Activated gamma-delta T cell treated with Interleukin-2 at 50 U/mL for 16 hours (primary cell): ENCODE measurements at places on chromosomes 13 and 19.

DNA sequence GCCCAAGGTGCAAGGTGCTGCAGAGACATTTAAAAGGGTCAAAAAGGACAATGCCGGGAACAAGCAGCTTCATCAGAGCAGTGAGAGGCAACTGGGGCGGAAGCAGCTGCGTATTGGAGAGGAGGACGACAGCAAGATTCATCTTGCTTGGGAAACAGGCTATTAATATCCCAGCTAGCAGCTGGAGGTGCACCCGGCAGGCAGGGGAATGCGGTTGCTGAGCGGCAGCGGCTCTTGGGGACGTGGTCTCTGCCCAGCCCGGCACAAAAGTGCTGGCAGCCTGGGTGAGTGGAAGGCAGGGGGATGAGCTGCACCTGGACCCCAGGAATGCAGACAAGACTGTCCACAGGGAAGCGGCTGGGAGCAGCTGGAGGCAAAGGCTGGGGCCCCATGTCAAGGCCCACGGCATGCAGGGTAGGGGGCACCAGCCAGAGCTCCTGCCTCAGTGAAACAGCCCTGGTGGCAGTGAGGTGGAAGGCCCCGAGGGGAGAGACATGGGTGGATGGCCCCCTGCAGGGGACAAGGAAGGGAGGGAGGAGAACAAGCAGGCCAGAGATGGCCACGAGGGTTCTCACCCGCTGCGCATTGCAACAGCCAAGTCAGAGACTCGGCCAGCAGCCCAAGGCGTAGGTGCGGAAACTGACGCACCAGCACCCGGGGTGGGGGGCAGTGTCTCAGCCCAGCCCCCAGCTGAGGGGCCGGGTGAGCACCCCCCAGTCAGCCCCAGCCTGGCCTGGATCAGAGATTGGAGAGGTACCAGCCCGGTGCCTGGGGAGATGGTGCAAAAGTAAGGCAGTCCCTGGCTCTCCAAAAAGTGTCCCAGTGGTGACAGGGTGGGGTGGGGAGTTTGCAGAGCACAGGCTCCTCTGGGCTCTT lies 34.4 kb downstream of the PEPD start:
- DNase-seq = no peak

DNA sequence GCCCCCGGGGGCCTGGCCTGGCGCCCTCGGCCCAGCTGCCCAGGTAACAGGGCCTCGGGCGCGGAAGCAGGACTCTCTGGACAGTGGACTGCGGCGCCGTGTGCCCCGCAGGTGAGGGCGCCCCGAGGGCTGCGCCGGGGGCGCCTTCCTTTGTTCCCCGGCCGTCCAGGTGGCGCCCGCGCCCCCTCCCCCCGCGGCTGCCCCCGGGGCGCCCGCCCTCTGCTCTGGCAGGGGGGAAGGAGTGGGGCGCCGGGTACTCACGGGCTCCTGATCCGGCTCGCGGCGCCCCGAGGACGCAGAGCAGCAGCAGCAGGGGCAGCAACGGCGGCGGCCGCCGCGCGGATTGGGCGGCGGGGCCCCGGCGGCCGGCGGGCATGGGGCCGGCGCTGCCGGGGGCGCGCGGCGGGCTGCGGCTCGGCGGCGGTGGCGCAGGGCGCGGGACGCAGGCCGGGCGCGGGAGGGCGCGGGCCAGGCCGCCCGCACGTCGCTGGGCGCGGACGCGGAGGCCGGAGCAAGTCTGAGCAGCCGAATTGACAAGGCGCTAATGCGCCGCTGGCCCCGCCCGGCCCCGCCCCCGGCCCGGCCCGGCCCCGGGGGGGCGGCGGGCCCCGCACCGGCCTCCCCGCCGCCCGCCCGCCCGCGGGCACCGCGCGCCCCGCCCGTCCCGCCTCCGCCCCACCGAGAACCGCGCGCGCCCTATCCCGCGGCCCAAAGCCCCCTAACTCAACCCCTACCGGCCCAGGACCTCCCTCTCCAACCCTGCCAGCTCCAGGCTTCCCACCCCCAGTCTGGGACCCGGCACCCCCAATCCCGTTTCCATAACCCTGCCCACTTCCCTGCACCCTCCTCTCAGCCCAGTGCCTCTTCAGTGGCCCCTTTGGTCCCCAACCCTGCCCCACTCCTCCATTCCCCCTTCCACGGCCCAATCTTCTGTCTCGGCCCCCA lies at the start of gene CRLF1:
TSS of gene CRLF1 (minus strand) at position 519 of the 945 bp plus-strand sequence. CDS start at position 376, 143 bp downstream.
- no peak for DNase-seq

- no peak for DNase-seq
Measured at GRCh38 chr13:110330491-110331011, 23.5 kb downstream of the COL4A2 start.

GRCh38 chr13:40631605-40632004 lies 34.8 kb downstream of the FOXO1 start:
- DNase-seq = no peak

DNA sequence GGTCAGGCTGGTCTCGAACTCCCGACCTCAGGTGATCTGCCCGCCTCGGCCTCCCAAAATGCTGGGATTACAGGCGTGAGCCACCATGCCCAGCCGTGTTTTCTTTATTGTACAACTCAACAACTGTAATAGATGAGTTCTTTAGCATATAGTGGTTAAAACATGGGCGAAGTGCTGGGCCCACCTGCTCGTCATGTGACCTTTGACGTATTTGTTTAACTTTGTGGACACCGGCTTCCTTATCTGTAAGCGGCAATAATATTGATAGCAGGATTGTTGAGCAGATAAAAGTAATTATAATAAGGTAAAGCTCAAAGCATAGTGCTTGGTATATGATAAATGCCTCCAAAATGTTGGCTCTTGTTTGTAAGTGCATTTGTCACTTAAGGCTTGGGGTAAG lies 460.3 kb downstream of the KLF12 start:
- no peak for DNase-seq

DNA sequence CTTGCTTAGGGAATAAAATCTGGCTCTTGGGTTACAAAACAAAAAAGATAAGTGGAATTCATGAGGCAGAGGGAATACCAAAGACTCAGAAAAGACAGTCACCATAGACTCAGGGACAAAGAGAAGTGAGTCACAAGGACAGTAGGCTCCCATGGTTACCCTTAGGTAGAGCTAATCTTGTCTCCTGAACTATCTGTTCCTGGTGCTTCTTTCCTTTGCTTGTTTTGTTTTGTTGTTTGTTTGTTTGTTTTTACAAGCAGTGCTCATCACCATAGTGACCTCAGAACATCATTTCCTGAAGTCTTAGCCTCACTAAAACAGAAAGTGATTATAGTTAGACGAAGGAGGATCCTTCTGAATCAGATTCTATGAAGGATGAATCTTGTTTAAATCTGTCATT lies 142.3 kb upstream of the SOX21 start:
- no peak for DNase-seq

DNA sequence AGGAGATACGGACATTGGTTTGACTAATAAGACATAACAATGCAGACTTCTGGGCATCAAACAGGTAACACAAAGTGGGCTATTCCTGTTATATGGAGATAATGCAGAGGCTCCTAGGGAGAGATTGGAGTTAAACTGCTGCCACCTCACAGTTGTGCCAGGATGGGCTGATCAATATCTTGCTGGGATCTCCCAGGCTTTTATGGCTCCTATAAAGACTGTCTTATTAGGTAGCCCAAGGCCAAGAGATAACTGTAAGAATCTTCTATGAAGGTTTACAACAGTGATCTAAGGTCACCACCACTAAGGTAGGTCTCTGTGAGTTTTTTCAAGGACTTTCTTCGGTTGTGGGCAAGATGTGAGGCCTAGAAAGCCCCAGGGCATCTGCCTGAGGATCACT lies 345.8 kb downstream of the KLF5 start:
- DNase-seq = no peak

- DNase-seq = no peak
Measured at GRCh38 chr19:36685835-36686234, 1.6 kb upstream of the ZNF567 start.

- DNase-seq = peak; percentile 22
Measured at GRCh38 chr19:12092065-12092867, 27.7 kb downstream of the ZNF844 start.

- DNase-seq = no peak
Measured at GRCh38 chr13:29137016-29137415, 316.9 kb downstream of the MTUS2 start.

DNA sequence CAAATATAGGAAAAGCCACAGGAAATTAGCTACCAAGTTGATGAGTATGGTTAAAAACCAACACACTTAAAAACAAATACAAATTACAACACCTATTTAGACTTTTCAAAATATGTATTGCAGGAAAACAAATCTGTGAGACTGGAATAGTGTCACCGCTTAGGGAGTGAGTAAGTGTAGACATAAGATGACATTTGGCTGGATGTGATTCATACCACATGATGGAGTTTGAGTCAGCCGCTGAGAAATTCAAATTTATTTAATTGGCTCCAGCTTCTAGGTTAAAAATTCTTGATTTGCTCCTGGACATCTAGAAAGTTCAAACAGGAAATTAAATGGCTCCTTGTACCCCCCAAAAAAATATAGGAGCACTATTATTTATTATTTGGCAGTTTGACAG lies 531.7 kb downstream of the SLITRK1 start:
- DNase-seq = no peak

GRCh38 chr19:51710163-51710562 lies 13.6 kb downstream of the HAS1 start:
- DNase-seq = no peak

- no peak for DNase-seq
Measured at GRCh38 chr19:41796901-41797300, 514 bp downstream of the CEACAM3 start.

DNA sequence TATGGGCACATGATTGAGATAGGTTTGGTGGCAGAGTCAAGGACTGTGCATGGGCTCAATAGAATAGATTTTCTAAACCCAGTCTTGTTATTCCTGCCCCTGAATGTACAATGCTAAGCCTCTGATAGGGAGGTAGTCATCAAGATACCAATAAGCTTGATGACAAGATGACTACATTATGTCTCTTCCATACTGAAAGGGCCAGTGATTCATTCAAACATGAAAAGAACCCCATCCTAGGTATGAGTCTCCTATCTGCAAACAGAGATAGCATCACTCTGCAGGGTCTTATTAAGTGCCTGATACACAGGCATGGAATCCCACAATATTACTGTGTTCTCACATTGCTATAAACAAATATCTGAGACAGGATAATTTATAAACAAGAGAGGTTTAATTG lies 40.3 kb upstream of the UFM1 start:
- DNase-seq = no peak

GRCh38 chr13:23822252-23822824 lies 66.9 kb downstream of the MIPEP start:
- DNase-seq = no peak

DNA sequence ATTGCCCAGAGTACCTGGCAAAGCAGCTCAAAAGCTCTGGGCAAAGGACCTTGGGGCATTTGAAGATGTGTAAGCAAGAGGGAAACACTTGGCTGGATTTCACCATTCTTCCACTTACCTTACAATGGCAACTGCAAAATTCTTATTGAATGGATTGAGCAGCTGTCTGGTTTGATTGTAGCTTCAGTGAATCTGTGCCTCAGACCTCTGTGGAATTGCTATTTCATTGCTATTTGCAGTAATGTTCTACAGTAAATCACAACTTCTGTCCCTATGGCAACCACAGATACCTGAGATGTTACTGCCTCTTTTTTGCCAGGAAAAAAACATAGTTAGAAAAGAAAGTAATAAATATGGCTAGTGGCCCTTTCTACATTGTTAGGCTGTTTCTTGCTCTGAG lies 519.5 kb downstream of the SUCLA2 start:
- DNase-seq = no peak

GRCh38 chr13:35961002-35961401 lies 170.2 kb downstream of the DCLK1 start:
- no peak for DNase-seq

GRCh38 chr19:17658240-17658639 lies 29.9 kb downstream of the UNC13A start:
- no peak for DNase-seq

GRCh38 chr13:32585550-32586079 lies 637 bp upstream of the PDS5B start:
- peak; percentile 6 for DNase-seq

- DNase-seq = no peak
Measured at GRCh38 chr19:45938733-45939319, 24.2 kb upstream of the NANOS2 start.

GRCh38 chr19:45305421-45305820 lies 17.3 kb downstream of the CKM start:
- no peak for DNase-seq

DNA sequence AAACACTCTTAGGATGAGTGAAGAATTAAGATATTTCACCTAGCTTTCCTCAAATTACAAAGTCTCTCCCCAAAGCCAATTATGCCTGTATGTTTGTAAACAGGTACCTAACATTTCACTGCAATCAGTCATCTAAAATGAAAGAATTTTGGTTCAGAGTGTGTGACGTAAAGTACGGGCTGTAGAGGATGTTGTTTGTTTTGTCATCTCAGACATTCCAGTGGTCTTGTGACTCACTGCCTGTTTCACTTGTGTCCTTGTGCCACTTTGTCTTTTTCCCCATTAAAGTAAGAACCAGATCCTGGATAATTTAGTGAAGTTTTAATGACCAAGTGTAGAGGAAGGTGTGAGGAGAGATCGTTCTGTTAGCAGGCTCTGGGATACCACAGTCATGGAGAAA lies 28.6 kb upstream of the EID2 start:
- DNase-seq = no peak

DNA sequence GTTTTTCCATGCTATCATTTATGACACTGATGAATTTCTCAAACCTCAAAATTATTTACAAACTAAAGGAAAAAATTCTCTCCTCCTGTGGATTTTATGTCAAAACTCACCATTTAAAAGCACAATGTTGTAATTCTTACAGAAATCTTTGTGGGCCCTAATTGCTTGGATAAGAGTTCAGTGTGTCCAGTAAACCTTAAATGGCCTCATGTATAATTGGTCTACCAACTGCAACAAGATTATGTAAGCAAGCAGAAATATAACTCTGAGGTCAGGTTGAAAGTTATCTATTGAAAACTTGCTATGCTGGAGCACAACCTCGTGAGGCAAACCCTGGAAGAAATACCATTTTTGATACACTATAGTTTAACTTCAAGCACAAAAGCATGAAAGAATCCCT lies 22.0 kb downstream of the VWA8 start:
- DNase-seq = no peak

DNA sequence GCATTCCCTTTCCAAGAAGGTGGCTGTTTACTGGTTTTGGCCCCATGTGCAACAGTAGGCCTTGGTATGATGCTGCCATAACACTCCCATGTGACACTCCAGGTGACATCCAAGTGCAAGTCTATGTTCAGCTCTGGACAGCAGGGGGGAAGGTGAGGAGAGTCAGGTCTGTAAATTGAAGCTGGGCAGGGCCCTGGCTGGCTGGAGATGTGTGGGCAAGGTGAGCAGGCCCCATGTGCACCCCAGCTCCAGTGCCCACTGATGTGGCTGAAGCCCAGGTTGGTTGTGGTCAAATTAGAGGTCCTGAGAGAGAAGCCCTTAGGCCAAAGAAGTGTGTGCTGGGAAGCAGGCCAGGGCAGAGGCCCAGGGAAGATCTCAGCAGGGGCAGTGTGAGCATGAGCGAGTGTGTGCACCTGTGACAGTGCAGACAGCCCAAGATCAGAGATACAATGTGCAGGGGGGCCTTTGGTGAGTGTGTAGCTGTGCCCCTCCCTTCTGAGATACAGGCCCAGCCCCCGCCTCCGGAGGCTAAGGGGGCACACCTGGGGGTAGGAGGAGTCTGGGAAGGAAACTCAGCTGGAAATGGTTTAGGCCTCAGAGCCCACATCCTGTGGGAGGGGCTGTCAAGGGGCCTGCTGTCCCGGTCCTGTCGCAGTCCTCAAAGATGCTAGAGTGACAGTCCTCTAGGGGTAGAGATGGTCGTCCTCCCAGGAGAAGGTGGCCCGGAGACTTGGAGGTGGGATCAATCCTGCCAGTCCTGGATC lies 18.6 kb downstream of the DEDD2 start:
- DNase-seq = peak; percentile 85

GRCh38 chr19:1469255-1470054 lies 9.6 kb downstream of the C19orf25 start:
- no peak for DNase-seq
